PC-9 (cell line): ENCODE measurements at places on chromosomes 2 and 18.

GRCh38 chr2:160581448-160581847 lies 87.8 kb upstream of the RBMS1 start:
- H3K27me3 ChIP-seq, result no peaks in the 10 kb centered on the region
- no peak overlapping the region for H3K4me3 ChIP-seq
- no peak overlapping the region for H3K27ac ChIP-seq

- H3K27me3 ChIP-seq, result peaks cover 91% of the 10 kb centered on the region
- H3K36me3 ChIP-seq, result no peaks in the 10 kb centered on the region
- H3K27ac ChIP-seq, result no peak overlapping the region
- no peak for DNase-seq
- no peaks in the 10 kb centered on the region for H3K4me1 ChIP-seq
Measured at GRCh38 chr2:8475349-8476031, 206.4 kb upstream of the ID2 start.

GRCh38 chr18:58541146-58541788 lies 87.6 kb downstream of the ALPK2 start:
- H3K27ac ChIP-seq, result peak overlapping the region; percentile 88
- peaks cover 39% of the 10 kb centered on the region for H3K4me1 ChIP-seq
- peak; percentile 16 for DNase-seq
- peak overlapping the region; percentile 17; the same call in 1 of the 2 replicates for H3K4me3 ChIP-seq
- no peaks in the 10 kb centered on the region for H3K36me3 ChIP-seq
- no peaks in the 10 kb centered on the region for H3K27me3 ChIP-seq

DNA sequence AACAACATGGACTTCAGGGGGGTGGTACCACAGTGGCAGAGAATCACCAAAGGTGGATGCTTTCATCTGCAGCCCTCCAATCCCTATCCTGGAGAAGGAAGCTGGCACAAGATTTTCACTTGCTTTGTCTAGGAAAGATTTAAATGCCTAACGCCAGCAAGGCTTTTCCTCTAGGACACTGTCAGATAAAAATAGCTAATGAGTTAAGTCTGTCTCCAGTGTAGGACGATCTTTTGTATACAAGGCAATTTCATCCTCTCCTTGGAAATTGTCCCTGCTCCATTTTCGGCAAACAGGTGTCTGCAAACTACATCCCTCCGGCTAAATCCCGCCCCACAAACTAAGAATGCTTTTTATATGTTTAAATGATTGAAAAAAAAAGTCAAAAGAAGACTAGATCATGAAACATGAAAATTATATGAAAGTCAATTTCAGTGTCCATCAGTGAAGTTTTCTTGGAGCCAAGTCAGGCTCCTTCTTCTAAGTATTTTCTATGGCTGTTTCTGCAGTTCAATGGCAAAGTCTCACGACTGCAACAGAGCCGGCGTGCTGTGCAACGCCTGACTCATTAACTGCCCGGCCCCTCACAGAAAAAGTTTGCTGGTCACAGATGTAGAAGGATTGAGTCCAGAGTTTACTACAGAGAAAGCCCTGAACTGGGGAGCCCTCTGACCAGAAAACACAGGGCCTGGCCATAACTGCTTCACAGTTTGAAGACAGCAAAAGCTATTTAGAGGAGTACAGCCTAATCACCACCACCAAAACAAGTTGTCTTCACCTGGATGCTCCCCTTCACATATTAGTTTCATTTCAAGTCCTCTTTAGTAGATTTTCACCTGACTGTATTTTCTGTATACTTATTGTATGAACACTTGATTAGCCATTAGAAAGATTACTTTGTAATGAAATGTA lies 52.3 kb downstream of the PIEZO2 start:
- no peaks in the 10 kb centered on the region for H3K36me3 ChIP-seq
- H3K4me1 ChIP-seq, result no peaks in the 10 kb centered on the region
- no peak overlapping the region for H3K4me3 ChIP-seq
- H3K27me3 ChIP-seq, result peaks cover 26% of the 10 kb centered on the region
- no peak overlapping the region for H3K27ac ChIP-seq

DNA sequence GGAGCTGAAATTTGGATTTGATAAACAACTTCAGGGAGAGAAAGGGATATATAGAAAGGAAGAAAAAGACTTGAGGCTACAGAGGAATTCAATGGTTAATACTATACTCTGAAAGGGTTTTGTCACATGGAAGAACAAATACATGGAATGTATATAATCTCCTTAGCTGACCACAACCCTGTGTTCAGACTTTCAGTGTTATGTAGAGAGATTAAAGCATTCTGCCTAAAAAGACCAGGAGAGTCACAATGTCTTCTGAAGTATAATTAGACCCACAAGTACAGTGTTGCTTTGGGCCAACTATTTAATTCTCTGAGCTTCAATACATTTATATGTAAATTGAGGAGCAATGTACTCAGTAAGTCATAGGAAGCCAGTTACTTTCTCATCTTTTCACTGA lies 123.8 kb upstream of the FSHR start:
- no peaks in the 10 kb centered on the region for H3K4me1 ChIP-seq
- no peak overlapping the region for H3K4me3 ChIP-seq
- no peak for DNase-seq
- H3K36me3 ChIP-seq, result no peaks in the 10 kb centered on the region
- no peaks in the 10 kb centered on the region for H3K27me3 ChIP-seq
- H3K27ac ChIP-seq, result no peak overlapping the region

DNA sequence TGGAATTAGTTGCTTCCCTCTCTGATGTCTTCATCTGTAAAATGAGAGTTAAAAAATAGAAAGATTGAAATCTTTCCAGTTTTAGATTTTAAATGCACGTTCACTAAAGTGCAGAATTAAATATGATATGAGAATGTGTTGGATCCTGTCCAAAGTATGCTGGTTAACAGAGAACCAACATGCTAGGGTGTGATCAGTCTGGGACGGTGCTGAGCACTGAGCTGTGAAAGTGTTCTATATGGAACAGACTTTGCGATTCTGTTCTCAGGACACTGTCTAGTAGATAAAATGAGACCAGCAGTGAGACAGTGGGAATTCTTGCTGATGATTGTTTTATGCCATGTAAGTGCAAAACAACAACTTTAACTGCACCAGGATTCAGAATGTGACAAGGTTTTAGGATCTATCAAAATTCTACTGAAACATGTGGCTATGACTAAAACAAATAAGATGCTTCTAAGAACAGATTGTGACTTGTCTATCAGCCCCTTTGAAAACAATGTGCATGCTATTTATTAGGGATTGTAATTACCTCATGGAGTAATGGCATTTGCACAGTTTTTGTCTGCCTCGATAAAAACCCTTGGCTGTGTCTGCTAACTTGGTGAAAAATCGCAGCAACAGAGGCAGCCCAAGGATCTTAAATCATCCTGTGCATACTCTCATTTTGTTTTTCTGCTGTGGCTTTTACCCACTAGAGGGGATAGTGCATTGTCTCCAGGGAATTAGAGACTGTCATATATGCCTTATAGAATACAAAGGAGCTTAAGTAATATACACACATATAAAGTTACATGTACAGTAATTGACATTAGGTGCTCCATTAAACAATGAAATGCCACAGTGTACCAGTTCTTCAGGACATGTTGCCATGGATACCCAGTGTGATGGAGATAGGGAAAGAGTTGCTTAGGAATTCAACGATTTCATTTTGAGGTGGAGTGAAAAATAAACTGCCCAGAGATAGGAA lies 55.1 kb downstream of the MAP3K20 start:
- peak; percentile 32 for DNase-seq
- H3K27ac ChIP-seq, result no peak overlapping the region
- H3K4me3 ChIP-seq, result no peak overlapping the region
- H3K27me3 ChIP-seq, result no peaks in the 10 kb centered on the region
- H3K4me1 ChIP-seq, result no peaks in the 10 kb centered on the region
- H3K36me3 ChIP-seq, result peaks cover 6% of the 10 kb centered on the region

DNA sequence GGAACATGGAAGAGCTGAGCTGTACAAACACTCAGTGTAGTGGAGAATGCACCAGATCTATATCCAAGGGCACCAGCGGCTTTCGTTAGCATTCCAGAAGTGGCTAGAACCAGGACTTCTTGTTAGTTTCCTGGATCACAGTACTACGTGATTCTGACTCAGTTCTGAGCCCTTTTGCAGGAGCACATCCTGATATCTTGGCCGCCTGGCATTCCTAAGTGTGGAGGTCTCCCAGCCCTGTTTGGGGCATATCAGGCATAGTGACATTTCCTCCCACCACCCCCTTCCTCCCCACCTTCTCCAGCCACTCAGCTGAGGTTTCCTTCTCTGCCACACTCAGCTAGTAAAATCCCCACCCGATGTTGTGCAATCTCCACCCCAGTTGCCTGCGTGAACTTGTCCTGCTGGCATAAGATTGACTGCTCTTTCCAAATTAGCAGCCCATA lies 63.4 kb downstream of the BMP10 start:
- DNase-seq, result no peak
- no peaks in the 10 kb centered on the region for H3K36me3 ChIP-seq
- H3K4me1 ChIP-seq, result no peaks in the 10 kb centered on the region
- H3K27me3 ChIP-seq, result no peaks in the 10 kb centered on the region; the same call in 1 of the 2 replicates
- H3K4me3 ChIP-seq, result no peak overlapping the region
